Naive thymus-derived CD8-positive, alpha-beta T cell (primary cell): ENCODE measurements at places on chromosomes 12 and 14.
A peak's percentile ranks its signal among the peaks of the same experiment; 100 is the strongest.

DNA sequence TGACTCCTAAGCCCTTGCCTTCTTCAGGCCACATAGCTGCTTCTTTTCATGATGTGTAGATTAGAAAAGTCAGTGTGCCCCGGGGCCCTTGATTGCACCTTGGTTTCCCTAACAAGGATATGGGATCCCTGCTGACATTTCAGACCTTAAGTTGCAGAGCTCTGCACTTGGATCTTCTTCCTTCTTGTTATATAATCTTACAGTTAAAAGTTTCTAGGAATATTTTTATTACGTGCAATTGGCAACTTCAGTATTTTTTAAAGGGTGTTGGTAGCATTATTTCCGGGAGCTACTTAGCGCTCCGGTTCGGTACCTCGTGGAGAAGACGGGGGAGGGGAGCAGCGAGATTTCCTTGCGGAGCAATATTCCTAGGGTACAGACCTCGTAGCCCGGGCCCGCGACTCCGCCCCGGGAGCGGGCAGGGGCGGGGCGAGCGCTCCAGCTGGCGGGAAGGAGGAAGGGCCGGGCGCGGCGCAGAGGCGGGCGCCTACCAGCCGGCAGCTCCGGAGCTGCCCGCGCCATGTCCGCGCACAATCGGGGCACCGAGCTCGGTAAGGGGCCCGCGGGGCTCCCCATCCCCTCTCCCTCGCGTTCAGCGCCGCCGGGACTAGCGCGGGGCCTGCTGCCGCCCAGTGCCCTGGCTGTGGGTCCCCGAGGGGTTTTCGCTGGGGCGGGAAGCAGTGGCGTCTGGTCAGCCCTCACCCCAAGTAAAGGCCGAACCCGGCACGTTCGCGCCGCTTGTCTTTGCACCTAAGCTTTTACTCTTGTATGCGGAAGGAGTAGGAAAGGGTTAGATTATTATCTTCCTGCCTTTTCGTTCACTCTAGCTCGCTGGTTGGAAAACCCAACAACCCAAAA is at the start of gene DERA:
DERA (plus strand) TSS at position 469 of the 858 bp plus-strand sequence; CDS start at position 521, 52 bp downstream.
- DNase-seq: peak; percentile 69

DNA sequence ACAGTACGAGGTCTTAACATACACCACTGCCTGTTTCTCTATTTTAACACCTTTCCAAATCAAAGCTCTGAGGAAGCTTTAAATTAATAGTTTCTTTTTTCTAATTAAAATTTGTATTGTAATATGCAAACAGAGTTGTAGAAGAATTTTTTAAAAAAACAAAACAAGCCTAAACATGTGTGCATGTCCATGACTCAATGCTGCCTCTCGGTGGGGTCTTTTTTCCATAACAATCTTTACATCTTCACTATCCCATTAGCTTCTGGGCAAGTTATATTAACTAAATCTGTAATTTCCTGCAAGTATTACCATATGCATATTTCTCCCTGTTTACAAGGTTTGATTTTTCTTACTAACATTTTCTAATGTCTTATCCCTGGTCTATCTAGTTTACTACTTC is 143.9 kb upstream of the NAV3 start:
- no peak for DNase-seq

- no peak for DNase-seq
Observed at GRCh38 chr12:48086327-48086726, 19.6 kb downstream of the SENP1 start.

- DNase-seq: no peak
Observed at GRCh38 chr12:91328451-91328850, 145.8 kb upstream of the DCN start.

- no peak for DNase-seq
Observed at GRCh38 chr12:48878548-48878947, 12.9 kb upstream of the RND1 start.

DNA sequence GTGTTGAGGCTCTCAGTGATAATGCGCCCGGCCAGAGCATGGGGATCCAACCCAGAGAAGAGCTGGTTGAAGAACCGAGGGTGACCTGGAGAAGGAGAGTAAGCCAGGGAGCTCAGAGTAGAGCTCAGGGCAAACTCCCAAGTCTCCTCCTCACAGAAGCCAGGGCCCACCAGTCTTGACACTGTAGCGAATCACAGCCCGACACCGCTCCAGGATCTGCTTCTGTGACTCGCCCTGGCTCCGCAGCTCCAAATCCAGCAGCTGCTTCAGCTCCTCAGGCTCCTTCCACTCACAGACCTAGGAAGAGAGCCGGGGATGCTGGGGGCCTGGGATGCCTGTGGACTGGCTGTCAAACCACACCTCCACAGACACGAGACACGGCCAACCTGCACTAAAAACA is 8.2 kb upstream of the ZNF740 start:
- no peak for DNase-seq

DNA sequence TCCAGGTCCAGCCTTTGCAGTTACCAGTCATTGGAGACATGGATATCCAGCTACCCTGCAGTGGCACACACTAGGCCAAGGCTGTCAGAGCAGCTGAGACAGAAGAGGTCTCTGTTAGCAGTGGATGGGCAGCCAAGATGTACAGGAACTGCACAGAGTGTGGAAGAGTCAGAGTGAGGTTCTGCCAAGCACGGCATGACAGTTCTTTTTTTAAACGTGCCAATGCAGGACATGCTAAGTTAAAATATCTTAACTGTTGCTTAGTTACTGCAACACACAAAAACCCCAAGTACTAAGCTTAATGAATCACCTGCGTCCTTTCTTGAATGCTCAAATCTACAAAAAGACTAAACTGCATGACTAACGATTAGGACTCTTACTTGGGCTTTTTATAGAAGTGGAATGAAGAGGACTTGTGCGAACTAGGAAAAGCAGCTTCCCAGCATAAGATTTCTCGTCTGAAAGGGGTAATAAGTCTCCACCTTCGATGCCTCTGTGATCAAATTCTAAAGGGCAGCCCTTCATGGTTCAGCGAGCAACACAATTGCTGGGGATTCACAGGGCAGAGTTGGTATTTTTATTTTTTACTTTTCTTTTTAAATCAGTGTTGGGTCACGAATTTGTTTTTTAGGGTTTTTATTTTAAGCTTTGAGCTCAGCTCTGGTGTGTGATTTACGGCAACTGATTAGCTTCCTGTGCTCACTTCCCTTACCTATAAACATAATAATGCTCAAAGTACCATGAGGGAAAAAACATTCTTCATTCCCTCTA is 20.6 kb downstream of the MAPK1IP1L start:
- DNase-seq: no peak

GRCh38 chr14:64196814-64197411 is 97.3 kb downstream of the ESR2 start:
- DNase-seq: peak; percentile 3

- DNase-seq: no peak
Observed at GRCh38 chr14:37054144-37054543, 118.3 kb downstream of the SLC25A21 start.

GRCh38 chr12:28167981-28168485 is 22.2 kb upstream of the CCDC91 start:
- DNase-seq: no peak

DNA sequence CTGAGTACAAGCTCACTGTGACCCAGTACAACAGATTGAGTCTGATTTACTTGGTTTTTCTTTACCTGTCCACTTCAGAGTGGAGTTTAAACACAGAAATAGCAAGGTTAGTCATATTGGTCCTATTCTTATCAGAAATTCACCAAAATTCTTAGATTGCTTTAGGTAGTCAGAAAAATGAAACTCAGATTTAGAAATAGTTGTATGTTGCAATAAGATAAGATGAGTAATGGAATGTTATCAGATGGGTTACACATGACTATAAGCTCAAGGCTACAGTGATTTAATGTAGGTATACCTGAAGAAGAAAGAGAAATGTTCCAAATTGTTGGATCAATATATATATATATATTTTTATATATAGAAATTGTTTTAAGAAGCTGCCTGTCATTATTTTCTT is 524.1 kb downstream of the LRFN5 start:
- no peak for DNase-seq

GRCh38 chr12:42683266-42683665 is 93.7 kb upstream of the PRICKLE1 start:
- DNase-seq: no peak

- no peak for DNase-seq
Observed at GRCh38 chr12:32471591-32472001, 72.2 kb downstream of the FGD4 start.

DNA sequence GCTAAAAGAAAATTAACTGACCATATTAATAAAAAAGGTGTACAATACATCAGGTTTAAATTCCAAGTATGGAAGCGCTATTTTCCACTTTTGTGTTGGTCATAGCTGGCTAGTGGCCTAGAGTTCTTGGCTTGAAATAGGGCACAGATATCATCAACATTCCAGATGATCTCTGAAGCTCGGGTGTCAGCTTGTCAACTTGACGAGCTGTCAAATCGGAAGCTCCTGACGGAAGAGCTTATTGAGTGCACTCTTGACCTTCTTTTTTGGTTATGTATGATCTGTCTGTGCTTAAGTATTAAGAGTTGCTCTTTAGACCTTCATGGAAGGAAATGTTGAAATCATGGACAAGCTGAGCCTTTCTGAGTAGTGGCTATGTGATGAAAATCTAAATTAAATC is 177.9 kb downstream of the APAF1 start:
- no peak for DNase-seq

GRCh38 chr14:79077096-79077495 is 906.9 kb downstream of the NRXN3 start:
- no peak for DNase-seq

DNA sequence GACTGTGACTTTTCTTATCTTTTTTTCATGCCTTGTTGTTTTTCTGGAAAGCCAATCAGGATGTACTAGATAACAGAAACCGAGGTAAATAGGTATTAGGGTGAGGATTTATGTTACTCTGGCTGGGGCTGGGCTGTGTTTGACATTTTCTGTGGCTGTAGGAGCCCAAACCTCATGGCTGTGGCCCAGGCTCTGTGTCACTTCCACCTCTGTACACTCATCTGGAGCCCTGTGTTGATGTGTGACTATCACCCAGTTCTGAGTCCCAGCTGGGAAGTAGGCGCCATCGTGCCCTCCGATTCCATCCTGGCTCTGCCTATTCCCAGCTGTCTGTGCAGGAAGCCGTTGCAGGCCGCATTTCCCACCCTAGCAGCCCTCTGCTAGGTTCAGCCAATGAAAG is 1.6 kb upstream of the HHIPL1 start:
- no peak for DNase-seq

DNA sequence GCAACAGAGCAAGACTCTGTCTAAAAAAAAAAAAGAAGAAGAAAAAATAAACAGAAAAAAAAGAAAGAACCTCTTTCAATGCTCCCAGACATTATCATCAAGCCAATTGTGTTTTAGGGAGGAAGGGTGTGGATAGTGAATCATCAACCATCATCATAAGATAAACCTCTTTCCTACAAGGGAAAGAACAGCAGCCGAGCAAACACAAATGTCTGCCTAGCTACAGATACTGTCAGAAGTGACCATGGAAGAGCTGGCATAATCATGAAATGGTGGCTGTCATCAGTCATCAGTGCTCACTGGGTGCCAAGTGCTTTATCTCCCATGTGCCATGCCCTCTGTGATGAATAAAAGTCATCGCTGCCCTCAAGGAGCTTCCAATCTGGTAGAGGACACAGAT is 46.6 kb downstream of the SLC17A8 start:
- DNase-seq: no peak

DNA sequence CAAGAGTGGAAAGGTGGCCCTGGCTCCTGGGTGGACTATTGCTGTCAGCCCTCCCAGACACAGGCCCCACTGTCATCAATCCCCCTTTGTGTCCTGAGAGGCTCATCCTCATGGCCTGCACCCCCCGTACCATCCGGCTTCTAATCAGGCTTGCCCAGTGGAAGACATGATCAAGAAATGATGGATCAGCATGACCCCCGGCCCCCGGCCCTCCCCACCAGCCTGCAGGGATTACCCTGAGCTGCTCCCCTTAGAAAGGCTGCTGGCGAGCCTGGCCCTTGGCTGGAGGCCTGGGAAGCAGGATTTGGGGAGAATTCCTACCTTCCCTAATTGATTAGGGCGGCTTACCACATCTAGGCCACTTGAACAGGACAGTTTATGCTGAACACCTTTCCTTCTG is 171.2 kb downstream of the PIWIL1 start:
- no peak for DNase-seq
